DMS79 treated with DMSO at 0.1 percent for 48 hours (cell line): ENCODE measurements at places on chromosomes 1 and 21.

GRCh38 chr1:171357179-171357578, 43.2 kb downstream of the FMO4 start:
- DNase-seq, result no peak

- peak; percentile 67 for DNase-seq
Measured at GRCh38 chr1:203649999-203650836, 23.6 kb downstream of the ATP2B4 start.

GRCh38 chr1:162197615-162198421, 128.3 kb downstream of the NOS1AP start:
- no peak for DNase-seq

- no peak for DNase-seq
Measured at GRCh38 chr1:61284936-61285335, 202.6 kb downstream of the NFIA start.

- no peak for DNase-seq
Measured at GRCh38 chr1:53519421-53519820, 60.2 kb downstream of the DMRTB1 start.
